ENCODE measurements at places on chromosomes 6 and 20.

- no peak for DNase-seq
Measured at GRCh38 chr20:50450881-50451752, 59.1 kb upstream of the PTPN1 start.

DNA sequence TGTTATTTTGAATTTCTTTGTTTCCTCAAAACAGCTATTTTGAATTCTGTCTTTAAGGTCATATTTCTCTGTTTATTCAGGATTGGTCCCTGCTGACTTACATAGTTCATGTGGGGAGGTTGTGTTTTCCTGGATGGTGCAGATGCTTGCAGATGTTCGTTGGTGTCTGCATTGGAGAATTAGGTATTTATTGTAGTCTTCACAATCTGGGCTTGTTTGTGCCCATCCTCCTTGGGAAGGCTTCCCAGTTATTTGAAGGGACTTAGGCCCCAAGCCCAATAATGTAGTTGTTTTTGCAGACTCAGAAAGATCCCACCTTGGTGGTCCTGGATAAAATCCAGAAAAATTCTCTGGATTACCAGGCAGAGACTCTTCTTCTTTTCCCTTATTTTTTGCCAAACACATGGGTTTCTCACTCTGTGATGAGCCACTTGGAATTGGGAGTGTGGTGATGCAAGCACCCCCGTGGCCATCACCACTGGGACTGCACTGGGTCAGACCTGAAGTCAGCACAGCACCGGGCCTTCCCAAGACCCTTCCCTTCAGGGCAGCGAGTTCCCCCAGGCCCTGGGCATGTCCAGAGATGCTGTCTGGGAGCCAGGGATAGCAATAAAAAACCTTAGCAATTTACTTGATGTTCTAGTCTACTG is 81.6 kb upstream of the EZR start:
- DNase-seq, result no peak

DNA sequence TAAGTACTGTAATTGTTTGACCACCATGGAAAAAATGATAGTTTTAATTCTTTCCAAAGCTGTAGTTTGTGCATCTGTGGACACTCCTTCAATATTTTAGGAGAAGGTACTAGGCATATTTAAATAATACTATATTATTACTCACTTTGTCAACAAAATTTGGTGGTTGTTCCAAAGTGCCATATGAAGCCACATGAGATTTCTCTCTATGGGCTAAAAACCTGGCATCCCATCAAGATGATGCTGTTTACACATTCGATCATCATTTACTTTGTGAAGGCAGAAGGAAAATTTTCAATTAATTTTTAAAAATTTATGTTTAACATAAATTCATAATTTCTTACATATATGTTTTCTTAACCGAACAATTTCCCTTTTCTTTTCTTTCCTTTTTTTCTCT is 502.6 kb upstream of the JAG1 start:
- no peak for DNase-seq

DNA sequence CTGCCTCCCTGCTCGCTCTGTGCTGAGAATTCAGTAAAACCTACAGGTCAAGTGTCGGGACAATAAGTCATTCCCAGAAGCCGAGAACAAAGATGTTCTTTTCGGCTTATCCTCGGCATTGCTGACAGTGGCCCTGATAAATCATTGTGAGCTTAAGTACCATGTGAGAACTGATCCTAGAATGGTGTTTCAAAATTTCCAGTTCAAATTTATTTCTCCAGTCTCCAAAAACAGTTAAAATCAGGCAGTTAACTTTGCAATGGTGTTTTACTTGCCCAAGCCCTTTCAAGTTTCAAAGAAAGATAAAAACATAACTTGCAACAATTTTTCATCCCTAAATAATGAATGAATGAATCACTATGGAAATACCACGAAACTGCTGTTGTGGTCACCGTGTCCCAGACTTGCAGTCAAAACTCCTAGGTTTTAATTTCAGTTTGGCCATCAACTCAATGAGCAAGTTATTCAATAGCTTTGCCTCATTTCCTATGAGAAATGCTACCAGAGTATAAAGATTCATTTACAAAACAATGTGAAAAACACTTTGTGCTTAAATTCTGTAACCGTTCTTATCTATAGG is 4.3 kb downstream of the ATP5F1E start:
- DNase-seq, result no peak

GRCh38 chr20:36251426-36251825 is 15.1 kb downstream of the AAR2 start:
- no peak for DNase-seq

DNA sequence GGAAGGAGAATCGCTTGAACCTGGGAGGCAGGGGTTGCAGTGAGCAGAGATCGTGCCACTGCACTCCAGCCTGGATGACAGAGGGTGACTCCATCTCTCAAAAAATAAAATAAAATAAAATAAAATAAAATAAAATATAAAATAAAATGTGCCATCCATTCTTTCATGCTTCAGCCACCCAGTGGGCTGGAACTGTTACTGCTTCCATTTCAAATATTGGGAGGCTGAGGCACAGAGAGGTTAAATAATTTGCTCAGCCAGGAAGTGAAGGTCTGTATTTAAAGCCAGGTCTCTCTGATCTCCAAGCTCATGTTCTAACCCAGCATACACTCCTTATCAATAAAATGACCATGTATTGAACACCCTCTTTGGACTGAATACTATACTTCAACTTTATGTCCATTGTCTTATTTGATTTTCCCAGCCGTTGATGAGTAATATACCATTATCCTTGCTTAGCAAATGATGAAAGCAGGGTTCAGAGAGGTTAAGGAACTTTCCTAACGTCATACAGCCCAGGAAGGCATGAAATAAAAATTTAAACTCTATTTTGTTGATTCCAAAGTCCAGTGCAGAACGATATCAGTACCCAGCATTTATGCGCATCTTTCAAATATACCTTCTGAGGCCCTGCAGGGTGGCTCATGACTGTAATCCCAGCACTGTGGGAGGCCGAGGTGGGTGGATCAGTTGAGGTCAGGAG is 25.8 kb upstream of the SLC9A8 start:
- no peak for DNase-seq

DNA sequence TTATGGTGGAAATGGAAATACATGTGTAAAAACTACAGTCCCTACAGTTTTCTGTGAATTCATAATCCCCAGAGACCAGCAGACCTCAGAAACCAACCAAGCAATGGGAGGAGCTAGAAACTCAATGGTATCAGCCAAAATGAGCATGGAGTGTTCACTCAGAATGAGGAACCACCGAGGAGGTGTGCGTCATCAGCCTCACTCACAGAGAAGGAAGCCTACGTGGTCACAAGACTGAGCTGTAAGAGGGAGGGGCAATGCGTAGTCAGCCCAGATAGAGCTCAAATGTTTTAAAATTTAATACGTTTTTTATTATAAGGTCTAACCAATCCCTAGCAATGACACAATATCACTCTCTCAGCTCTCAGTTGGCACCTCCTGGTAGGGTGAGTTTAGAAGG is 17.4 kb downstream of the MYLK4 start:
- no peak for DNase-seq

DNA sequence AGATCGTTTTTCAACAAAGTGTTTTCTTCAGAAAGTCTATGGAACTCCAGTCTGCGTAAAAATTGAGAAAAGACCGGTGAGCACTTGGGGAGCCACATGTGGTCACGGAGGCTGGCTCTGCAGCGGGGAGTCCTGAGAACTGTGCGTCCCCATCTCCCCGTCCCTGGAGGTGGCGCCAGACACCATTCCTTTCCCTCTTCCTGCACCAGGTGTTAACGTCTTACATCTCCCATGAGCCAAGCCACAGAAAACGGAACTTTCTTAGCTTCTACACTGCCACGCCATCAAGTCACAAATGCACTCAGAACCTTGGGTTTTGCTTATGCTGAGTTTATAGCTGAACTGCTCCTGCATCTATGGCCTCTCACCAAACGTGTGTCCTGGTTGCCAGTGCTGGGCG is 62.6 kb downstream of the GINS1 start:
- DNase-seq, result no peak

GRCh38 chr6:2376429-2377355 is 131.3 kb upstream of the GMDS start:
- no peak for DNase-seq

DNA sequence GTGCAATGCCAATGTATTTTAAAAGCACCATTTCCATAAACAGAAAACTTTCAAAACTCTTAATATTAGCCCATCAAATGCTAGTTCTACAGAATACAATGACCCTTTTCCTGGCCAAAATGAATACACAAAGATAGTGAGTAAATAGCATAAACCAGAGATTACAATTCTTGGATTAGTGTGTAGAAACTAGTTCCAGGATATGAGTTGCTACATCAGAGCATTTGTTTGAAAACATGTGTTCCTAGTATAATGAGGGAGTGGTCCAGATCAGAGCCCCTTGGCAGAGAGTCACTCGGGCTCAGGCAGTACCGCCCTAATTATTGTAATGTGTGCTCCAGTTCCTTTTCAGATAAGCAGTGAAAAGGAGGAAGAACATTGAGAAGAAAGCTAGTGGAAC is 63.7 kb upstream of the COL21A1 start:
- DNase-seq, result no peak

DNA sequence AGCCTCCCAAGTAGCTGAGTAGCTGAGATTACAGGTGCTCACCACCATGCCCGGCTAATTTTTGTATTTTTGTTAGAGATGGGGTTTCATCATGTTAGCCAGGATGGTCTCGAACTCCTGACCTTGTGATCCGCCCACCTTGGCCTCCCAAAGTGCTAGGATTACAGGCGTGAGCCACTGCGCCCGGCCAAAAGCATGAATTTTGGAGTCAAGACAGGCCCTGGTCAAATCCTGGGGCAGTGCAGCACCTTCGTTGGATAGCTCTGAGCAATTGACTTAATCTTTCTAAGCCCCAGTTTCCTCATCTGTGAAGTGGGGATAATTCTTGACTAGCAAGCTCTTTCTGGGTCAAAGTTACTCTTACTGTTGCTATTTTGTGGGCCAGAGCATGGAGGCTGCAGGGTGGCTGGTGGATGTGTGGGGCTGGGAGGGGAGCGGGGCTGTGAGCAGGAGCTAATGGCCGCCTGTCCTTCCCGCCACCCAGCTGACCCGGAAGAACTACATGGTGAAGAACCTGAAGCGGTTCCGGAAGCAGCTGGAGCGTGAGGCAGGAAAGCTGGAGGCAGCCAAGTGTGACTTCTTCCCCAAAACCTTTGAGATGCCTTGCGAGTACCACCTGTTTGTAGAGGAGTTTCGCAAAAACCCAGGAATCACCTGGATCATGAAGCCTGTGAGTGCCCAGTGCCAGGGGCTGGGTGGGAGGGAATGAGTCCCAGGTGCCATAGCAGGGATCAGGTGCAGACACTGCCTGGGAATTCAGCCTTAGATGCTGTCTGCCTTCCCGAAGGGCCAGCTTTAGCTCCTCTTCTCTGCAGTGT is 39.0 kb downstream of the TTLL9 start:
- no peak for DNase-seq

DNA sequence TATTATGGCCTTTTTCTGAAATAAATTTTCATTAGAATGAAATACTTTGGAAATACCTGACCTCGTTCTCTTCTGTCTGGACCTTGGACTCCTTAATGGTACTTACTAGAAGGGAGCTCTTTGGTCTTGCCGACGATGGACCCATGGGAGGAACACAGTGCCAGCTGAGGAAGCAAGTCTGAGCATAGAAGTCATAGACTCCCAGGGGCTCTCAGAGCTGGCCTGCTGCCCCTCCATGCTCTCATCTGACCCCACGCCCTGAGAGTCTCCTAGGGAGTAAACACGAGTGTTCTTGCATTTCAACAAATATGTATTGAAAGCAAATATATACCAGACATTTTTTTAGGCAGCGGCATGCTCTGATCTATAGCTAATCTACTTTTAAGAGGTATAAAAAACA is 87.8 kb downstream of the PLEKHG1 start:
- DNase-seq, result no peak

DNA sequence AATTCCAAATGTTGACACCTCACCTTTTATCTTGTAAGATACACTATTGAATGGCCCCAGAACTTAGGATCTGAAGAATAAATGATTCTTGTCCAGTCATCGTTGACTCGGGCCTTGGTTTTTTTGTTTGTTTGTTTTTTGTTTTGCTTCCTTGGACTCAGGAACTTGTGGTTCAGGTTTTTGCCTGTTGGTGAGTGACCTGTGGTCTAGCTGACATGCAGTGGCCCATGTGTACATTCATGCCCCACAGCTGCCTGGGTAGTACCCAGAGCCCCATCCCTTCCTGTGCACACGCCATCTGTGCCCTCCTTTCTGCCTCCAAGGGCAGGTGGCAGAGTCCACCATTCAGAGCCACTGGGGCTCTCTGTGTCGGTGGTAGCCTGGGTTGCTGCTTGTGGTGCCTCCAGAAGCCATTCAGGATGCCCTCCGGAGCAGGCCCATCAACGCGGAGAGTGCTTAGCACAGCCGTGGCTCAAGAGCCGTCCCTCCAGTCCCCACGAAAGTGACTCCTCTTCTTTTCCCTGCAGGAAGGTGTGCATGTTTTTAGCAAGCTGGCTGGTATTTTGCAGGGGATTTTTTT is 85.9 kb downstream of the SYNJ2 start:
- no peak for DNase-seq

- no peak for DNase-seq
Measured at GRCh38 chr6:89501222-89501621, 68.3 kb downstream of the ANKRD6 start.

Data from NCI-H187 treated with DMSO at 0.1 percent for 48 hours (cell line).